ENCODE measurements at places on chromosomes 5 and 9.
A peak's percentile ranks its signal among the peaks of the same experiment; 100 is the strongest.

DNA sequence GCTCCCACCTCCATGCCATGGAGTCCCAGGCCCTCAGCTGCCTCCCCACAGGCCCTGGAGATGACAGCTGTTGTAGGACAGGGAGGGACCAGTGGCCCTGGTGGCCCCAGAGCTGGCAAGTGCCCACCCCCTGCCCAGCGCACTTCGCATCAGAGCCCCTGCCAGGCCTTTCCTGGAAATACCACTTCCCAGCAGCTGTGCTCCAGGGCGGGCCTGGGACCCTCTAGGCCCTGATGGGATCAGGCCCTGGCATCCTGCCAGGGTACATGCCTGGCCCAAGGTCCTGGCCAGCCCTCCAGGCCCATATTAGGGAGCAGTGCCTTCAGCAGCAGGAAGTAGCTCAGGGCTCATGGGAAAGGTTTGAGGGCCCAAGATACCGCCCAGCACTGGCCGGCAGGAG lies 2.5 kb downstream of the KCNT1 start:
- no peak for DNase-seq

GRCh38 chr5:96079075-96079474 lies 117.4 kb upstream of the ELL2 start:
- DNase-seq, result peak; percentile 20

DNA sequence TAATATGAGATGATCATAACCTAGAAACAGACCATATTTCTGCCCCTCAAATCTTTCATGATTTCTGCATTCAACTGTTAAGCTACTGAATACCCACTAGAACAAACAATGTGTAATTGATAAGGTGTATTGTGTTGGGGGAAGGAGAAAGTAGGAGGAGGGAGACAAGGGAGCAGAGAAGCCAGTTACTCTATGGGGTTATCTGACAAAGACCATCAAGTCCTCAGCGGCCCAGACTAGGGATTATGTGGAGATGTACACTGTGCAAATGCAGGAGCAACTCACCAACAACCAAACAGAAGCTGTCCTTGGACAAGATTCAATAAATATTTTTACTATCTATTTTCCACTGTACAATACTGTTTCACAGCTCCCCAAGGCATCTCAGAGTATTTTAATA lies 2.7 kb downstream of the NRG2 start:
- DNase-seq, result no peak

GRCh38 chr5:3024554-3024953 lies 273.1 kb upstream of the IRX2 start:
- no peak for DNase-seq

DNA sequence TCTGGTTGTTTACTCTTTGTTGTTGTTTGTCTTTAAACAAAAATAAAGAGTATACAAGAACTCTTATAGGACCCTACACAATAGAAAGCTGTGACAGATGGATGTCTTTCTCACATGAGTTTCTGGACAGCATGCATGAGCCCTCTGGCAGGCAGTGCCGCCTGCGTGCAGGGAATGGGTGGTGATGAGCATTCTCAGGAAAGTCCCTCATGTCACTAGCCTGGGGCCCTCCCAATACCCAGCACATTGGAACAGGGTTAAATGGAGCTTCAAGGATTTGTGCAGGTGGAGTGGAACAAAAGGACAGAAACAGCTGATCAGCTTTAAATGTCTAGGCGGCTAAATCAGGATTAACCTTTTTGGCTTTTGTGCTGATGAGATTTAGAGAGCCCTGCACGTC lies 181.0 kb upstream of the CD180 start:
- no peak for DNase-seq

DNA sequence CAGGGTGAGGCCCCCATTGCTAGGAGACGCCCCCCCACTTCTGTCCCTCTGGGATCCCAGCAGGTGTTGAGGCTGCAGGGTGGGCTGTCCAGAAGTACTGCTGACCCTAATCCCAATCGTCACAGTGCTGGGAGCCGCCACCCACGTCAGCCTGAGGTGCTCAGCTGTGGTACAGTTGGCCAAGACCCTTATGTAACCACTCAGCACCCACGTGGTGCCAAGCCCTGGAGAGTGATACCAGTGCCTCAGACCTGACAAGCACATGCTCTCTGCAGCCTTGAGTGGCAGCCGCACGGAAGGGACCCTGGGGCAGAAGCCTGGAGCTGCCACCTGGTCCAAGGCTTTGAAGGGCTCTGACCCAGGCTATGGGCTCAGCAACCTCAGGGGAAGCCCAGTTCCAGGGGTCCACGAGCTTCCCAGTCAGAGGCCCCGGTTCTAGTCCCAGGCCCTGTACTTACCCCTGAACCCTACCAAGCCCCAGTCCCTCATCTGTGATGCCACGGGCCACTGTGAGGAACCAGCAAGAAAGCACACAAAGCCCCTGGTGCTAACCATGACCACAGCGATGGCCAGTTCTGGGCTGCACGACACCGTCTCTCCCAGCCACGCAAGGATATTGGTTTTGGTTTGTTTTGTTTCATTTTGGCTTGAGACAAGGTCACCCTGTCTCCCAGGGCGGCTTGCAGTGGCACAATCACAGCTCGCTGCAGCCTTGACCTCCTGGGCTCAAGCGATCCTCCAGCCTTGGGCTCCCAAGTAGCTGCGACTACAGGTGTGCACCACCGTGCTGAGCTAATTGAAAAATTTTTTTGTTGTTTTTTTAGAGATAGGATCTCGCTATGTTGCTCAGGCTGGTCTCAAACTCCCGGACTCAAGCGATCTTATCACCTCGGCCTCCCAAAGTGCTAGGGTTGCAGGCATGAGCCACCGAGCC lies 50.7 kb downstream of the DBH start:
- DNase-seq, result no peak

GRCh38 chr9:134376386-134377142 lies 50.3 kb downstream of the RXRA start:
- DNase-seq, result no peak

DNA sequence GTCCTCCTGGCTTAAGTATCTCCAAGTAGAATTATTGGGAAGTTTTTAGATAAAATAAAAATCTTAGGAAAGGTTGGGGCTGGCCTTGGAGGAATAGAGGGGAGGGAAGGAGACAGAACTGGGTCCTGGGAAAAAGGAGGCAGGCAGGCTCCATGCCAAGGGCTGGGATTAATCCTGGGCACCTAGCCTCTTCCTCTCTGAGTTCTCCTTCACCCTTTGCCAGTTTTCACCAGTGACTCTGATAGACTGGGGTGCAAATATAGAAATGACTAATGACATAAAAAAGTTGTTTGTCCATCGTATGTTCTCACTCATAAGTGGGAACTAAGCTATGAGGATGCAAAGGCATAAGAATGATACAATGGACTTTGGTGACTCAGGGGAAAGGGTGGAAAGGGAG lies 81.9 kb downstream of the RMI1 start:
- DNase-seq, result no peak

- no peak for DNase-seq
Observed at GRCh38 chr5:90119531-90119971, 290.0 kb downstream of the CETN3 start.

- no peak for DNase-seq
Observed at GRCh38 chr5:144582066-144582465, 411.4 kb downstream of the KCTD16 start.

DNA sequence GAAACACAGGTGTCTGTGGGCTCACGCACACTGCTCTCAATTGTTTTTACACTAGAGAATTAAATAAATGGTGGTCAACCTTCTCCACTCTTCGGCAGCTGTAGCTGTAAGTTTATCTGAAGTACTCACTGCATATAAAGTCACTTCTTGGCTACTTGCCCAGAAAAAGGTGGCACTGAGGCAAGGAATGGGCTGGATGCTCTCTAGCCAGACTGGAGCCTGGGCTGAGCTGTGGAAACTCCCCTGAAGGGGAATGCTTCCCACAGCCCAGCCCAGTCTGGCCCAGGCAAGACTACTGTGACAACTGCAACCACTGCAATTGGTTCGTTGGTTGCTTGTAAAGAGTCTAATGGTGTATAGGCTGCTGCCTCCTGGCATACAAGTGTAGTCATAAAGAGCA lies 4.5 kb downstream of the LEAP2 start:
- no peak for DNase-seq

- DNase-seq, result no peak
Observed at GRCh38 chr5:92874790-92875189, 706.2 kb downstream of the NR2F1-AS1 start.
